Stimulated activated CD8-positive, alpha-beta memory T cell treated with anti-CD3 and anti-CD28 coated beads, Interleukin-7, amount 100 ng/mL, for 1 hour (primary cell): ENCODE measurements at places on chromosomes 2 and 18.

- DNase-seq: no peak
Observed at GRCh38 chr2:207897541-207898353, 127.6 kb downstream of the PLEKHM3 start.

GRCh38 chr2:19225126-19225525 is 133.3 kb downstream of the OSR1 start:
- no peak for DNase-seq

DNA sequence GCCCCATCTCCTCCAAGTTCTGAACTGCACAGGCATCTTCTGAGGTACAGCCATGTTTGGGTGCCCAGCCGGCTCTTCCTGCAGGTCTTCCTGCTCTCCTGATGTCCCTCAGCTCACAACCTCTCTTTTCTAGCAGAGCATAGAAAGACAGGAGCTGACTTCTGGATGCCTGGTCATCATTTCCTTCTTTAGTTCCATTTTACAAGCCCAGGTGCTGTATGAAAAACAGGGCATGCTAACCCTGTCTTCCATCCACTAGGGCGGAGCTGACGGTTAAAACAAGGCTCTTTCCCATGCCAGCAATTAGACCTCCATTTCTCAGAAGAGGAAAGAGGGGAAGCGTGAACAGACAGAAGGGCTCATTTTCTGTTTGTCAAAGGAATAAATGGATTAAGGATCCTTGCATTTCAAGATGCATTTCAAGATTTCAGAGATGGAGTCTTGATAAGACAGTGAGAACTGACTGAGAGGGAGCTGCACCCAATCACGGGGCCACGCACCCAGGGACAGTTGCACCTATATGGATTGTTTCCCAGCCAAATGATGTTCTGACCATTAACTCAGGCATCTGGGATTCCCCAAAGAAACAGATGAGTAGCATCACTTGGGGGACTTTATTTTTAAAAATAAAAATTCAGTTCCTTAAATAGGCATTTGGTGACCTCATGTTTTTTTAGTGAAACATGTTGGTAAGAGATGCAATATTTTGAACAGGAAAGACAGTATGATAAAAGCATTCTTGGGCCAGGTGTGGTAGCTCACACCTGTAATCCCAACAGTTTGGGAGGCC is 45.8 kb upstream of the EML6 start:
- DNase-seq: no peak

- DNase-seq: no peak
Observed at GRCh38 chr2:217414429-217414828, 554.6 kb upstream of the TNP1 start.

GRCh38 chr2:137467246-137467862 is 496.9 kb upstream of the HNMT start:
- DNase-seq: no peak

GRCh38 chr2:203451011-203451410 is 84.1 kb downstream of the RAPH1 start:
- no peak for DNase-seq

DNA sequence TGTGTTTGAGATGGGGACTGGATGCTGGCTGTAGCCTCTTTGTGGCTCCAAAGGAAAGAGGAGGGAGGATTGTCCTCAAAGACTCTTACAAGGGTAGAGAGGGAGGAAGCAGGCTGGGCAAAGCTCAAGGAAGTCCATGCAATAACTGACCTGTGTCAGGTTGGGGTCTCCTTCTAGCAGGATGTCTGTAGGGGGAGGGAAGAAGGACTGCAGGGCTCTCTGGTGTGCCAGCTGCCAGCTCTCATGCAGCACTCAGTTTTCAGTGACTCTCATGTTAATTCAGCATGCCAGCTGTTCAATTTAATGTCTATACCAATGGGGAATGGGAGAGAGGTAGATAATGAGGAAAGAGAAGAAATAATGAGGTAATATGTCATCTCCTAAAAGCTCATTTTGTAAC is 85.3 kb upstream of the RANBP2 start:
- no peak for DNase-seq

DNA sequence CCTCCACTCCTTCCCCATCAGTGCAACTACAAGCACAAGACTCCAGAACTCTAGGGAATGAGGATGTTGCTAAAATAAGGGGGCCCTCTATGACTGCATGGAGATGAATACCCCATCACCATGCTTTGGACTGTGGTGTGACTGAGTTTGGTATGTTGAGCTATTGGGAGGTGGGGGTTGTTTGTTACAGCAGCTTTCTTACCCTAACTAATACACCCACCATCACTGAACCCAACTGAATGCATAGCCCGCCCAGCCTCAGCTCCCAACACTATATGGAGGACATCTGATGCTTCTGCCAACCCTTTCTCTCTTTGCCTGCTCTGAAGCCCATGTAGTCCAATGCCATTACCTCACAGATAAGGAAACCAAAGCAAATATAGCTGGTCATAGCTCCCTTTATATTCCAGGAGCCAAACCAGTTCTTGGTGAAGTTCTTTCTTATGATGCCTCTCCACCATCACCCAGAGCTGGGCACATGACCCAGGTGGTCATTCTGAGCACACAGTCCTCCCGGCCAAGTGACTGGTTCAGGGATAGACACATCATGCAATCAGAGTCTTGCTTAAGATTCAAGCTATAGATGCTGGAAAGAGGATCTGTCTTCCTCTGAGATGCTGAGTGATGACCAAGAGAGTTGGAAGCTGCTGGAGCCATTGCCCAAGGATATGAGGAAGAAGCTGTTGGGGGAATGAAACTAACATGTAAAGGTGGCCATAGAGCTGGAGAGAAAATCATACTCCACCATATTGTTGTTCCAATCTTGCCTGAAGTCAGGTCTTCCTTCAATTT is 155.6 kb upstream of the HAAO start:
- no peak for DNase-seq

DNA sequence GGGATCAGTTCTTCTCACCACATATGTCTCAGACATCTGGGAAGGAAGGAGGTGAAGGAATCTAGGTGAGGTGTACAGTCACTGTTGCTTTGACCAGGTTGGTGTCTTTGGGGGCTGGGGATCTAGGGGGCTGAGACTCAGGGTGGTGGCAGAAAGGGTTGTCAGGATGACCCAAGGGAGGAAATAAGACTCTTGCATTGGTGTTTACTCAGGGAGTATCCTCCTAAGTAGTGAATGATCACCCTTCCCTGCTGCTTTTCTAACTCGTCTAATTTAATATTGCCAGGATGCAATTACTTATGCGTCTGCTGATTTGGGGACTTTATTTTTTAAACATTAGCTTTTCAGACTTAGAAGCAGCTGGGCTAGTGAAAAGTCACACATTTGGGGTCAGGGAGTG is 127.8 kb upstream of the SIX3 start:
- no peak for DNase-seq

GRCh38 chr2:164617466-164617865 is 3.8 kb downstream of the GRB14 start:
- DNase-seq: no peak

DNA sequence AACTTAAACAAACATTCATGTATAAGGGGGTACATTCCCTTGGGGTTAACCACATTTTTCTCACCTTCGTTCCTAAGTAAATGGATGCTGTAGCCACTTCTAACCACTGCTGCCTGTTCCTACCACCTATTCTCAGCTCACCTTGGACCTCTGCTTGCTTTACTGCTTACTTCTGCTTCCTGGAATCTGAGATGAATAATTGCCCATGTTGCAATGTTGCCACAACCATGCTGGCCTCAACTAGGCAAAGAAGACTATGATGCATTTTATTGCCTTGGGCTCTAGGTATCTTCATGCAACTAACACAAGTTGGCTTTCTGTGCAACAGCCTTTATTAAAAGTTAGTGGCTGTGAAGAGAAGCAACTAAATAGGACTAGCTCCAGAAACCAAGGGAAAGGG is 106.3 kb upstream of the TCF4 start:
- no peak for DNase-seq

GRCh38 chr2:56465491-56465890 is 281.7 kb downstream of the CCDC85A start:
- DNase-seq: no peak

DNA sequence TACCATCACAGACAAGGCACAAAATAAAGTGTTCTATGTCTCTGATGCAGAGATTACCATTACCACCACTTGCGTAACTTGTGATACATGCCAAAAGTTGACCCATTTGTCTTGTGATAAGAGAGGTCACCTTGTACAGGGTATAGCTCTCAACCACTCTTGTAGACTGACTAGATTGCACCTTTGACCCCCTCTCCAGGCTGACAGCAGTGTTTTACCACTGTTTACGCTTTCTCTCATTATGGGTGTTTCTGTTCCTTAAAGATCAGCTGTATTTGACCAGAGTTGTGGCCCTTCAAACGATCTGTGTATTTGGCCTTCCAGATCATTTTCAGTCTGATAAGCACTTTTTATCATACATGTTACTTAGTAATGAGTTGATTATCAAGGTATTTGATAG is 215.7 kb upstream of the HNMT start:
- no peak for DNase-seq

DNA sequence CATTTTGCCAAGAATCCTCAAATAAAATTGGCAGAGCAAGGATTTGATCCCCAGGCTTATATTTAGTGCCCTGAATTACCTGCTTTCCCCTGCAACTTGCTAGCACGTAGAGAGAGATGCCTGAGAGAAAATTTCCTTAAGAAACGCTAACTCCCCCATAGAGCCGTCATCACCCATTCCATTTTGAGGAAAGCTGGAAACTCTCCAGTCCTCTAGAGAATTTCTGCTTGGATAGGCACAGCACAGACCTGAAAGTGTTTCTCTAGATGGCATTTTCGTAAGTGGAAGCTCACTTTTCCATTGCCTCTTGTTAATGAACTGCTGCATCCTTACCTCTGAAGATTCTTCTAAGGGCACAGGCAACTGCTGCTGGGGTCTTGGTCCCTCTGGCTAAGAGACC is 277.8 kb upstream of the SIX2 start:
- DNase-seq: no peak

DNA sequence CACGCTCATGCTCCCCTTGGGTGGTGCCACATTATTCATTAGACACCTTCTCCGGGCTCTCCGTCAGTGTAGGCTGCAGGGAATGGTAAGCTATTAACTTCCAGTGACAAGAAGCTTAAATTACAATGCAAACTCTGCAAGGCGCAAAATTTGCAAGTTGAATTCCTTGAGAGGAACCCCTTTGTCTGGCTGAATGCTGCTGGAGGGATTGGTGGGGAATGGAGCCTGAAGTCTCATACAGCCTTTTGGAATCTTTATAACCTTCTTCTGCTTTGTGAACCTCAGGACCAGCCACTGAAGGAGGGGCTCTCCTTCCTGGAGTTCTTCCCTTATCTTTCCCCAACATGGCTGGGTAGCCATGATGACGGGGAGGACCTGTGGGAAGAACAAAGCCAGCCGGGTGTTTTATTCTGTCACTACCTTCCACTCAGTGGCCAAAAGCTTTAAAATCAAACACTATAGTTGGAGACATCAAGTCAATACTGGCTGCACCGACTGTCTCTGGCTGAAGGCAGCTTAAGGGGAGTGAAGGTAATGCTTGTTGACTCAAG is 220.9 kb upstream of the EPHA4 start:
- no peak for DNase-seq

GRCh38 chr2:141517852-141518421 is 612.9 kb downstream of the LRP1B start:
- DNase-seq: no peak

- DNase-seq: no peak
Observed at GRCh38 chr2:206521115-206521514, 77.8 kb downstream of the ADAM23 start.

DNA sequence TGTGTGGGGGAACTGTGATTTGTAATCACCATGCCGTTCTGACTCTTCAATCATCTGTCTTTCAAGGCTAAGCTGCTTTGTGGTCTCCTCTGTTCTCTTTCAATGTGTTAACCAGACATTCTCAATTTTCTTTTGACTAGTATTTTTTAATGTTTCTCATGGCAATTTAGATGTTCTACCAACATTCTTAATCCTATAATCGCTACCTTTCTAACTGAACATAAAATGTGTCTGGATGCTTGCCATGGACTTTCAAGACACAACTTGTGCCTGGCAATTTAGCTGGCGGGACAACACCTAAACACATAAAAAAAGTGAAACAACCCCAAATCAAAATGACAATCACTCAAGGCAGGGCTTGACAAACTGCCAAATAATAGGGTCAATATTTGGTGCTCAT is 135.0 kb upstream of the ACKR3 start:
- no peak for DNase-seq

DNA sequence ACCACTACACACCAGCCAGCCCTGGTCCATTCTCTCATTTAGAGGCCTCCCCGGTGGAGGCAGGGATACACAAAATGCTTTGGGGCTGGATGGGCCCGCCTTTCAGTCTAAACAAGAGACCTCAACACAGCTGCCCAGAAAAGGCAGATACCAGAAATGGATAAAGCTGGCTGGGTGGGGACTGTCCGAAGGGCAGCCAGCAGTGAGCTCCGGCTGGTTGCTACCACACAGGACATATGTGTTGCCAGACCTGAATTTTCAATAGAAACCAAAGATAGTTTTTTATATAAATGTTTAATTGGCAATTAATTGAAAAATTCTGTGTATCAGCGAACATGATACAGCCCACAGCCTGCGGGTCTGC is 1.4 kb downstream of the GPBAR1 start:
- no peak for DNase-seq

DNA sequence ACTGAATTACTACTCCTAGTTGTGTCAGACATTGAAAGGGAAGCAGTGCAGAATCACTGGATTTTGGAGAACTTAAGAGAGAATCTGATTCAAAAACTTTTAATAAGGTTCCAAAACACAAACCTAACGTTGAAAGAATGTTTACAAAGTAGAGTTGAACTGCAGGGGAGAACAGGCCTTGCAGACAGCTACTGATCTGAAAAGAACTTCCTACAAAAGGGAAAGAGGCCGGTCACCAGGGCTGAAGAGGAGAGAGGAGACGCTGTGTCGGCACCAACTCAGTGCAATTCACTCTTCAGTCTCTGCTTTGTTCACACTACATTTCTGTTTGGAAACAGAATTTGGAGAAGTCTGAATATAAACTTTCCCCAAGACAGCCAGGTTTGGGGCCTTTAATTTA is 124.0 kb downstream of the GAREM1 start:
- no peak for DNase-seq

- DNase-seq: no peak
Observed at GRCh38 chr2:216084547-216084946, 2.8 kb downstream of the TMEM169 start.
